ENCODE measurements at places on chromosomes 12 and 14.
A peak's percentile ranks its signal among the peaks of the same experiment; 100 is the strongest.

GRCh38 chr14:73945159-73945670, 4.7 kb downstream of the FAM161B start:
- no peak for DNase-seq

- no peak for DNase-seq
Observed at GRCh38 chr12:7591531-7591930, 74.2 kb downstream of the APOBEC1 start.

- DNase-seq: peak; percentile 34
Observed at GRCh38 chr12:98894412-98895085, 249.5 kb downstream of the APAF1 start.

DNA sequence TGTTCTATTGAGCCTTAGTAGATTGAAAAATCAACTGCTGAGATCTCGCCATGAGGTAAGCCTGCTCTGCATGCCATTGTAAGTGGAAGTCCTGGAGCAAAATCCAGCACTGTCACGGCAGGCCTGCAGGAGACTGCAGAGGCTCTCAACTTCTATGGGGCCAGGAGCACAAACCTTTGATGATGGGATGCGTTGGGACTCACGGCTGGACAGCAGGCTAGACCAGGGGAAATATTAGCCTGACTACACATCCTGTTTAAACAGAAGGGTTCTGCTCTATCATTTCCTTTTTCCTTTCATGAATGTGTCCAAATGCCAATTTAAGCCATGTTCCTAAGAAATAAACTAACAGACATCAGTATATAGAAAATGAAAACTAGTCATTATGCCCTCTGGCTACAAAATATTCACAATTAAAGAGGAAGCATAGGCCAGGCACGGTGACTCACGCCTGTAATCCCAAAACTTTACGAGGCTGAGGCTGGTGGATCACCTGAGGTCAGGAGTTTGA, 33.9 kb upstream of the RASSF8 start:
- no peak for DNase-seq

- DNase-seq: no peak
Observed at GRCh38 chr12:29455087-29455486, 42.4 kb downstream of the OVCH1 start.

DNA sequence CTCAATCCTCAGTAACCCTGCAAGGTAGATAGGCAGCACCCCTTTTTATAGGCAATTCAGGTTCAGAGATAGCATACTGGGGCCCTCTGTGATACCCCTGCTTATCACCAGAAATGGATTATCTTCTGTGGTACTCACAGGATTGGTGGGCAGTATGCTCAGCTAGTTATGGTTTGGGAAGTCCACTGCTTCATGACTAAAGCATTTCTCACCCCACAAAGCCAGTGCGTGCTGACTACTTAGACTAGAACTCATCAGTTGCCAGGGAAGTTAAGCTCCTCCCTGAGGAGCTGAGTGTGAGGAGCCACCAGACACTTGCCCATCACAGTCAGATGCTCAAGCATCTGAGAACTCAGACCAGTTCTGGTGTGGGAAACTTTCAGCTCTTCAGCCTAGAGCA, 76.3 kb downstream of the SCAF11 start:
- DNase-seq: peak; percentile 29

DNA sequence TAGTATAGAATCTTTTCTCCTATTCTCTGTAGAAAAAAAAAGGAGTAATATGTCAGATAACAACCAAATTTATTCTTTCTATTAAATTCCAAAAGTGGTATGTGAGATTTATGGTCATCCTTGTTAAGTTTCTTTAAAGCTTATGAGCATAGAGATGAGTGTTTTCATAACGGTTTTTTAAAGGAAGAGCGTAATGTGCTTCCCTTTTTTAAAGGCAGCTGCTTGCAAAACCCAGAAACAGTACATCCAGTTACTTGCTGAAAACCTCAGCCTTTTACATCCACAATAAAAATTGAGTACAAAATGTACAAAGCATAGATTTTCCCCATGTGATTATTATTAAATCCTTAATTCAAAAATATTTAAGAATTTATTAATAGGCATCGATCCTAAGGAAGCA, 53.6 kb upstream of the CD163 start:
- DNase-seq: peak; percentile 70

DNA sequence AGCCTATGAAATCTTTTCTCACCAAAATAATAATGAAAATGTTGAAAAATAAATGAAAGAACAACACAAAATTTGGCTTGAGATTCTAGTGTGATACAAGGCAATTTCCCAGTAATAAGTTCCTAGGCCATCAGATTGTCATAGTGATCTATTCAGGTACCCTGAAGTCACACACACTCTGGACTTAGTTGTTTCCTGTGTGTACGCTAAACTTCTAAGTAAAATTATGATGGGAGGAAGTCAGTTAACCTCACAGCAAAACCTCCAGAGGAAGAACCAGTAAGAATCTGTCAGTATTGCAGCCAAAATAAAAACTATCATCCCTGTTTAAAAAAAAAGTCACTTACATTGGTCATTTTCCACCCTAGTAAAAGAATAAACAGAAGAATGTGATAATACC, 81.9 kb downstream of the DBX2 start:
- peak; percentile 25 for DNase-seq

DNA sequence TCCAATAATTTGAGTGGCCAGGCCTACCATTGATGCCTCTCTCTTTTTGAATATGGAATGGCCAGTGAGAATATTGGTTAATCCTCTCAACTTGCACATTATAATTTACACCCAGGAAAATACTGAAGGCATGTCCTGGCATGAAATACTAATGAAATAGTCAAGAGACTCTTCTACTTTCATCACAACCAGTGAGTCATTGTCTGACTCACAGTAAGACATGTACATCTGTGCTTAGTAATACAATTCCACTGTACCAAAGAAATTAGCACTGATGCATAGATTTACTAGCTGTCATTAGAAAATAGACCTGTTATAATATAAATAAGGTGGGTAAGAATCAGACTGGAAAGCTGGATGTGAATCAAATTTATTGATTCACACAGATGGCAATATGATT, 31.6 kb downstream of the KCNC2 start:
- DNase-seq: no peak

DNA sequence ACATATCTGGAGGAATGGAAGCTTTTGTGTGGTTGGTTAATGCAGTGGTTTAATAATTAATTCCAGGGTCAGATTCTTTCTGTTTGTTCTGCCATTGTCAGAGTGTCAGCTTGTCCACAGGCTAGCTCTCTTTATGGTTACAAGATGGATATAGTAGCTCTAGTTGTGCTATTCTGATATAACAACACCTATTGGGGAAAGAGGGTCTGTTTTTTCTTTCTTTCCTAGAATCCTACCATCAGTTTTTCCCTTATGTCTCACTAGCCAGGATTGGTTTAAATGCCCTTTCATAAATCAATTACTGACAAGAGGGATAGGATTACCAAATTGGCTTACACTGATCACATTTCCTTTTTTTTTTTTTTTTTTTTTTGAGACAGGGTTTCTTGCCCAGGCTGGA, 27.8 kb downstream of the CNOT2 start:
- DNase-seq: no peak

GRCh38 chr14:98937712-98938505, 334.1 kb downstream of the BCL11B start:
- no peak for DNase-seq

DNA sequence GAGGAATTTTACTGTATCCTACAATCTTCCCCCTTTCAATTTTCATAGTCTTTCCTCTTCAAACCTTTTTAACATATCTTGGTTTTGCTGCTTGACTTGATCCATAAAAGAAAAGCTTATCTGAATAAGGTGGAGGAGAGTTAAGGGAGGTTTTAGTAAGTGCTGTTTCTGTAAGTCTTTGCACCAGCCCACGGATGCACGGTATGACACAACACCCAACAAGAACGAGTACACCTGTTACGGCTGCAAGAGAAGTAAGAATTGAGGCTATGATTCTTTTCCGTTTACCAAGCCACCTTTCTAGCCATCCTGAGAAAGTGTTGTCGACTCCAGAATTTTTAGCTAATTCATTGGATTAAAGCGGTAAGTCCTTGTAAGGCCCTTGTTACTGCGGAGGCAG, 26.1 kb upstream of the CPNE8 start:
- no peak for DNase-seq

All from hematopoietic multipotent progenitor cell treated with erythropoietin and hydrocortisone succinate and interleukin-3 and kit ligand, for 4 days (in vitro differentiated cells).